Activated naive CD4-positive, alpha-beta T cell treated with anti-CD3 and anti-CD28 coated beads, Interleukin-2, amount 50 U/mL, for 16 hours (primary cell): ENCODE measurements at places on chromosomes 13 and 19.

- DNase-seq: no peak
These were observed 8.1 kb downstream of the B3GLCT start for GRCh38 chr13:31207661-31208552.

DNA sequence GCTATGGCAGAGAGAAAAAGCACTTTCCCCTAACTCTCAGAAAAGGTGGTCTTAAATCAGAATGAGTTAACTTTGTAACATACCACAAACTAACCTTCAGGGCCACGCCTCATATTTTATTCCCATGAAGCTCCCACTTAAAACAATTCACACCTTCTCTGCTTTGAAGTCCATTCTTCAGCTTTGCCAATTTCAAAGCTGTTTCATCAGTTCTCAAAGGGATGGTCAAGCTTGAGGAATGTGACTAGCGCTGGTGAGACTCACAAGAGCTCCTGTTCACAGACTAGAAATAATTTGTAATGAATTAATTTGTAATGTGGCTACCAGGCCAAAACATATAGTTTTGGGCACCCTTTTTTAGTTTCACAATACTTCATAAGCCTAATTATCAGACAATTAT lies 68.2 kb downstream of the STK24 start:
- DNase-seq: no peak

DNA sequence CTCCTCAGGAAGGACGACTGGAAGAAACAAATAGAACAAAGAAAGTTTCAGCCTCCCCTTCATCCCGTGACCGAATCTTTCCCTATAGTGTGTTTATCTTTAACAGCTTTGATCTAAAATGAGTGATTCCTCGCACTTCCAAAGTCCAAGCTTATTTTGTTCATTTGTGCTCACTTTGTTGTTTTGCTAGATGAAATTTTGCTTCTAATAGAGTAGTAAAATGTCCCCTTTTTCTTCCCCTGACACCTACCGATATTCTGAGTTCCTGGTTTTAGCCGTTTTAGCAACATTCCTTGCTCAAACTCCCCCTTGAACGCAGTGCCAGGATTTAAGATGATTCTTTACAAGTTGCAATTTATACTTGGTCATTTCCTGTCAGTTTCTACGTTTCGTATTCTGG lies 204.2 kb downstream of the FGF9 start:
- no peak for DNase-seq

DNA sequence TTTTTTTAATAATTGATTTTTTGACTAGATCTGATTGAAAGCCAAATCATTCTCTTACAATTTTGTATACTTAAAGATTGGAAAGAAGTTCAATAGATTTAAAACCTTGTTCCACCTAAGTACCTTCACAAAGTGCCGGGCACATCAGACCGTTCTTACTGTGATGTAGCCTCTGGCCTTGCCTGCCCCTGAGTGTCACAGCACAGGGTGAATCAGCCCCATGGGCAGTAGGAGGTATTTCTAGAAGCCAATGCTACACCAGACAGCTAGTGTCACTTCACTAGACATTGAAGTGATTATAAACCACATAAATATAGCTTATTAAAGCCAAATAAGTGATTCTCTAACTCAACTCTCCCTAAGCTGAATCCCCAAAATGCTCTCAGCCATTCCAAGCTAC lies 131.3 kb downstream of the LACC1 start:
- no peak for DNase-seq

- DNase-seq: no peak
These were observed 2380.1 kb downstream of the PCDH9 start for GRCh38 chr13:64850017-64850416.

DNA sequence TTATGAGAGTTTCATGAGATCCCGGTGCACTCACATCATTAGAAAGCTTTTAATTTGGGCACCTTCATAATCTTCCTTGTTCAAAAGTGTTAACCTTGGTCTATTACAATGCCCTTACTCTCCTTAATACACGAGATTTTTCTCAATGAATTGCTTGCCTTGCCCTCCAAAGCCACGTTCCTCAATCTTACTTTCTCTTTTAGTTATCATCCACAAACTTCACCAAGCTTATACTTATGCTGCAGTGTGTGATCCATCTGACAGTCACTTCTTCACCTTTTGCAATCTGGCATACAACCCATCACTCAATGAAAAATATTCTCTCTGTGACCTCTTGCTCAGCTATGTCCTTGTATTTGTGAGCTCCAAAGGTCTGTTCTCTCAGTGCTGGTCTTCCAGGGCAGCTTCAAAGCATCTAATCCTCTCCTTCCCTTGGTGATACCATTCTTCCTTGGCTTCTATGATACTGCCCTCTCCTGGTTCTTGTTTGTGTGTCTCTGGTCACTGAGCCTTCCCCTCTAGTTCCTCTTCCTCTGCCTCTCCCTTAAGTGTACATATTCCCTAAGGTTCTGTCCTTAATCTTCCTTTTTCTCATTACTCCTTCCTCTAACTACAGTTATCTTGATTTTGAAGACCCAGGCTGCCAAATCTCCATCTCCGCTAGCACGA lies 202.2 kb upstream of the STARD13 start:
- DNase-seq: no peak

DNA sequence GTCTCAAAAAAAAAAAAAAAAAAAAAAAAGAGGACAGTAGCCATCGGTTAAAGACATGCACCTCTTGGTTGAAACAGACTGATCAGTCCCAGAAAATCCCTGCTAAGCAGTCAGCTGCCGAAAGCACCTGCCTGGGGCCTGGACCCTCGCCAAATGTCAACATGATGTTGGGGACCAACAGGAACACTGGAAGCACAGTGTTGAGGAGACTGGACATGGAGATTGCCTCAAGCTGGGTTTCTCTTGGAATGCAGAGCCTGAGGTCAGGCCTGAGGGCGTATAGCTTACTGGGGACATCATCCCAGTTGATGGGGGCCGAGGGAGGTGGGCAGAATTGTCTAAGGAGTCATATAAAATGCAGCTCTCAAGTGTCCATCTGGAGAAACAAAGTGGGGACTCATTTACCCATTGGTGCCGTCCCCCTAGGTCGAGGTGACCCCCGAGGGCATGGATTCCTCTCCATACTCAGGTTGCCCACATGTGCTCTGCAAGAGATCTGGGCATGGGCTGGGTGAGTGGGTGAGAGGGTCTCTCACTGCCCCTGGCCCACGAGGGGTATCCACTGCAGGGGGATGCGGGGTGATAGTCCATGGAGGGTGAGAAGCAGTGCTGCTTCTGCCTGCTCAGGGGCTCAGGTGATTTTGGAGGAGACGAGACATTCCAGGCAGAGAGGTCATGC lies 164.5 kb downstream of the URI1 start:
- no peak for DNase-seq

DNA sequence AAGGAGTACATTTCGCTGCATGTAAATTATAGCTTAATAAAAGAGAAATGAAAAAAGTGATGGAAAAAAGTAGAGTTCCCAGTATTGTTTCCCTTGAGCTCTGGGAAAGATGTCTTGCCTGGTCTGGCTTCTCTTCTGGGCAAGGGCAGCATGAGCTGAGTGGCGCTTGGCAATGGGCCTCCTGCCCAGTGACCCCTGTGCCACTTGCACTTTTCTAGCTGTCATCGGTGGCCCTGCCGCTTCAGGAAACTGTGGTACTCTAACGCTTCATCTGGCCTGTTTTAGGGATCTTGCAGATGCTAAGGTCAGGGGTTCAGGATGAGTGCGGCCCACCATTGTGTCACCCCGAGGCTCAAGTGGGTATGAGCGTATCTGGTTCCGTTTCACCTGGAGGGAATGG lies 161.4 kb downstream of the MTUS2 start:
- no peak for DNase-seq

DNA sequence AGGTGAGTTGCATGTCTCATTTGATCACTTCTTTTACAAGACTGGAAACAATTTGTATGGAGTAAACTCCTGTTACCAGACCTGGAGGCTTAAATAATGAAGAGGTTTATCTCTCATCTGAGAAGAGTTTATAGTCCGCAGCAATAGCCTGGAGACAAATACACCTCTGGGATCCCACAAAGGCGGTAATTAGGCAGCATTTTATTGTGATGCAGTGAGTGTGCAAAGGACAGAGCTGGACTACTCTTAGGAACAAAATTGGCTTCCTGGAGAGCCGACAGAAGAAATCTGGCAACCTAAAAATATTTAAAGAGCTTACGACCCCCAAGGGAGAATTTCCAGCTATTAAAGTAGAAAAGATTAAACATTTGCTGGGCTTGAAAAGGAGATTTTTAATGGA lies 11.8 kb upstream of the KATNAL1 start:
- no peak for DNase-seq

GRCh38 chr19:54674021-54674617 lies 11.3 kb downstream of the LILRB4 start:
- DNase-seq: no peak

- no peak for DNase-seq
These were observed 211.9 kb downstream of the NDFIP2 start for GRCh38 chr13:79692846-79693245.

GRCh38 chr19:36707134-36707533 lies 19.7 kb downstream of the ZNF567 start:
- DNase-seq: no peak

- DNase-seq: no peak
These were observed 107.0 kb downstream of the SIPA1L3 start for GRCh38 chr19:38013913-38014580.

GRCh38 chr19:54001496-54001895 lies 10.1 kb downstream of the CACNG6 start:
- DNase-seq: no peak

GRCh38 chr19:18649371-18650020 lies 12.7 kb downstream of the KLHL26 start:
- no peak for DNase-seq

DNA sequence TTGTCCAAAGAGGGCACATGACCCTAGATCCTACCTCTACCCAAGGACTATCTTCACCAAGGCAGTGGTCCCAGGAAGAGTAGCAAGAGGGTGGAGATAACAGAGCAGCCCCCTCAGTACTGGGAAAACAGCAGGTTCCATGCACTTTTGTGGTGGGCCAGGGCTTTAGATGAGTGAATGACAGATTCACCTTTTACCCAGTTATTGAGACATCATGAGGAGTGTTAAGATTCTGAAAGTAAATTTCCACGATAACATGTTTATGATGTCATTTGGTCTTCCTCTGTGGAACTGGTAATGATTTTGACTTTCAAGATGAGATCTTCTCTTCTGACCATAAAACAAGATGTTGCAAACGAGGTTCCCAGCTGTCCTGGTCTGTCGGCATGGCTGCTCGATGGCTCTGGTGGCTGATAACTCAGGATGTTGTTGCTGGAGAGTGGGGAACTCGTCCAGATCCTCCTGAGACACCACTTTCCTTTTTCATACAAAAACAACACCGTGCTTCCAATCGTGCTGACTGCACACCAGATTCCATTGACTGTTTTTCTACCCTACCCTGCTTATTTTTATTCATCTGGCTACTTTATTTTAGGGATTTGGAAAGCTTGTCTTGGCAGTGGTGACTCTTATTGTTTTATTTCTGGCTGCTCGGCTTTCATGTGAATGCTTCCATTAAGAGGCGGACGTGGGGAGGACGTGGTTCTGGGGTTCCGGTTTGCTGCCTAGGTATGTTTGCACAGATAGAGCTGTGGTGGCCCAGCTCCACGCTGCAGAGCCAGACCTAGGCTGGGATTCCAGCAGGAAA lies 88.5 kb downstream of the LRCH1 start:
- no peak for DNase-seq

- no peak for DNase-seq
These were observed 22.2 kb upstream of the KLF5 start for GRCh38 chr13:73036566-73036965.

DNA sequence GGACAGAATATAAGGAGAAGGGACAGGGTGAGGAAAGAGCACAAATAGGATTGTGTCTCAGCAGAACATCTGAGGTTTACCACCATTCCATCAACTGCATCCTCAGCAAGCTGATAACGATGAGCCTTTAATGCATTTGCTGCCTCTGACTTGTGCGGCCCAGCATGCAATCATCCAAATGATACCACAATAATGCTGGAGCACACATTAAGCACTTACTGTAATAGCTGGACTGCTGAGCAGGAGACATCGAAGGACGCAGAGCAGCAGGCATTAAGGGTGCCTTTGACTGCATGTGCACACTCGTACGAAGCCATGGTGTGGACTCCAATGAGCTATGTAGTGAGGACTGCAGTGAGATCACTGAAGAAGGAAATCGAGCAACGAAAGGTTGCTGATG lies 469.4 kb downstream of the FOXO1 start:
- DNase-seq: no peak

- DNase-seq: no peak
These were observed 206.4 kb upstream of the SPRY2 start for GRCh38 chr13:80547341-80547740.

GRCh38 chr19:55601084-55601483 lies 996 bp downstream of the ZNF524 start:
- no peak for DNase-seq

DNA sequence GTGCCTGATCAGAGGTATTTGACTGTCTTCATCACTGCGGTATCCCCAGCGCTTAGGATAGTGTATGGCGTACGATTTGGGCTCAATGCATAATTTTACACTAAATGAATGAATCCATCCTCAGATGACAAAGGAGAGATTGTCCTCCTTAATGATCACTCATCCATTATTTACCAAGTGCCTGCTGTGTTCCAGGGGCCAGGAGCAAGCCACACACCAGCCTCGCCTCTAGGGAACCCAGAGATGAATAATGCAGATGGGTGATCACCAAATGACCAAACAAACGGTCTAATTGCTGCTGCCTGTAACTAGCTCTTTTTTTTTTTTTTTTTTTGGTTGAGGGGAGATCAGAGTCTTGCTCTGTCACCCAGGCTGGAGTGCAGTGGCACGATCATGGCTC lies 5.9 kb upstream of the GPR32 start:
- no peak for DNase-seq

- DNase-seq: no peak
These were observed 17.1 kb downstream of the UCHL3 start for GRCh38 chr13:75566658-75567057.

- DNase-seq: no peak
These were observed 755.0 kb downstream of the DIAPH3 start for GRCh38 chr13:59408738-59409137.

GRCh38 chr19:32201211-32201610 lies 144.2 kb upstream of the ZNF507 start:
- DNase-seq: no peak

- DNase-seq: no peak
These were observed 261.8 kb downstream of the ABCC4 start for GRCh38 chr13:95039415-95039814.

DNA sequence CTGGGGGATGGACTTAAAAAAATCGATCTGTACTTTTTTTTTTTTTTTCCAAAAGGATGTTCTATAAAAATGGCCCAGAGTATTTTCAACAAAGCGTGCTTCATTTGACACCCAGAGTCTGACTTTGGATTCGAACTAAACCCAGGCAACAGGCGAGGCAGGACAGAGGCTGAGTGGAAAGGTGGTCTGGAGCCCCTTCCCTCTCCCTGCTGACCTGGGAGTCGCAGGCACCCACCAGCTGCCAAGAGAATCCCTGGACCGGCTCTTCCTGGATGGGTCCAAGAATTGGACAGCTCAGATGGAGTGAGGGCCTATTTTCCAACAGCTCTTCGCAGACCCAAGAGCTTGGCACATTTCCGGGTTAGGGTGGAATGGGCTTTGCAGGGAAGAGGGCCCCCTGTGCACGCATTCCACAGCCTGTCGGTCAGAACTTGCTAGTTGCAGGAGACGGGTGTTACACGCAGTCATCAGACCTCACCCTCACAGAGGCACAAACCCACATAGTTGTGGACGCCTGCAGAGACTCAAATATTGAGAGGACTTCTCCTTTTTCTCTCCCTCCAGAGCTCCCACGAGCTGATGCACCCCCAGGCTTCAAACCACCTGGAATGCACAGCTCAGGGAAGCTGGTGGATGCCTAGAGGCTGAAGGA lies 15.2 kb downstream of the KCTD15 start:
- no peak for DNase-seq
